Thymus (tissue), 14 donors: ENCODE measurements at places on chromosomes 5 and 9. TPM values are rescaled to one million over a fixed set of nuclear protein-coding genes. Genes with fewer than 3 reads are reported as not detected.

ARHGEF37 gene
- 1.1 TPM for total RNA-seq

KCNIP1 gene
- 0.09 TPM for total RNA-seq

BRINP1 gene
- 1.2 TPM for total RNA-seq

FRMD3 gene
- total RNA-seq = 0.94 TPM

CARD9 gene
- 2.8 TPM for total RNA-seq

GRCh38 chr5:150377964-150378694 lies 20.6 kb downstream of the TCOF1 start:
- no peak overlapping the region for H3K27ac ChIP-seq
- no peak for DNase-seq
- H3K27me3 ChIP-seq = no peaks in the 10 kb centered on the region
- H3K4me3 ChIP-seq = no peak overlapping the region
- H3K4me1 ChIP-seq = peaks cover 8% of the 10 kb centered on the region

DNA sequence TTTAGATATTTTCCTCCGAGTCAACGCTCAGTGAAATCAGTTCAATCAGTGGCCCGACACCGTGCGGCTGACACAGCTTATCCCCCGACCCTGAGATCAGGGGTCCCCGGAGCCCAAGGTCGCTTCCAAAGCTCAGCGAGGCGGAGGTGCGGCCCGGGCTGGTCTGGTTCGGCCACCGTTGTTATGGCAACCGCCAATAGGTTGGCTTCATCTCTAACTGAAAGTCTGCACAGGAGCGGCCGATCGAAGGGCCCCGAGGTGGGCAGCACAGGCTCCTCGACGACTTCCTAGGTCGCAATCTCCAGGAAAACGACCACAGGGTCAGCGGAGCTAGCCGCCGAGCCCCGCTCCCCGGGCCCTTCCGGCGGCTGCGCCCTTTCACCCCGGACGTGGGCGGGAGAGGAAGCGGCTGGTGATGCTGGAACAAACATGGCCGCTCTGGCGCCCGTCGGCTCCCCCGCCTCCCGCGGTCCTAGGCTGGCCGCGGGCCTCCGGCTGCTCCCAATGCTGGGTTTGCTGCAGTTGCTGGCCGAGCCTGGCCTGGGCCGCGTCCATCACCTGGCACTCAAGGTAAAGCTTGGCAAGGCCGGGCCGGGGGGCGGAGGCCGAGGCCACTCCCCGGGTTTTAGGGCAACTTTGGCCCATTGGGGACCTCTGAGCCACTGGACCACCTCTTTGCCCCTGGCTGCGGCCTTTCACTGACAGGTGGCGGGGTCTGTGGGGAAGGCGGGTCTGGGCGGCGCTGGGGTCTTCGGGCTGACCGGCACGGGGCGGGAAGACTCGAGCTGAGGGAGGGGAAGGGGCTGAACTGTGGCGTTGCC lies at the start of gene GPR107:
Gene GPR107 (plus strand): TSS at position 403 of the 821 bp plus-strand sequence. CDS start 27 bp downstream, at position 430.
- peaks cover 20% of the 10 kb centered on the region for H3K4me1 ChIP-seq
- H3K36me3 ChIP-seq = peaks cover 1% of the 10 kb centered on the region
- no peak for DNase-seq
- peak within 1 kb of the TSS; percentile 65 for H3K4me3 ChIP-seq

DNA sequence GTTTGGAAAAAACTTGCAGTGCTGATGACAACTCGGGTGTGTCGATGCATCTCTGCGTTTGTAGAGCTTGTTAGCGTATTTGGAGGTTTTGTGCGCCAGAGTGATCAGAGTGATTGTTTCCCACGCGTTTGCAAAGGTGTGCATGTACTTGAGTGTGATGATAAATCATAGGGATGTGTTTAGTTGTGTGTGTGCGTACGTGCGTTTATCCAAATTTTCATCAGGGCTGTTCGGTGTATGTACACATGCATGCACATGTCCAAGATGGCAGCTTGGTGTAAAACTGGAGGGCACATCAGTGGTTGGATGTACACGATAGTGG lies 248 bp upstream of the C1QTNF2 start:
- H3K4me1 ChIP-seq = peaks cover 8% of the 10 kb centered on the region
- peaks cover 15% of the 10 kb centered on the region for H3K27me3 ChIP-seq
- H3K36me3 ChIP-seq = no peaks in the 10 kb centered on the region
- peak overlapping the region; percentile 19 for H3K4me3 ChIP-seq

DNA sequence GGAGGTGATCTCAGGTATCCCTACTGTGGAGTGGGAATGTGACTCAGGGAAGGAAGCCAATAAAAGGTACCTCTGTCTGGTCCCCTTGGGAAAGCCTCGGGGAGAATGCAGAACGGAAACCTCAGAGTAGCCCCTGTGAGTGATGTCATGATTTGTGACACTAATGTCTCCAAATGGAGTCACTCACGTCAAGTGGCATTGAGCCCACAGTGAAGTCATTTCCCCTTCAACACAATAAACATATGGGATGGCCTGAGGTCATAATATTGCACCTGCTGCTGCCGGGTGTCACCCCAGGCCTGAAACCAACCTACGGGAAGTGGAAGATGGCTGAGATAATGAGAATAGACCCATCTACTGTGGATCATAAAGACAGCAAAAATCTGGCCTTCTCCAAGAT lies 75.9 kb upstream of the GOLM1 start:
- DNase-seq = no peak
- no peaks in the 10 kb centered on the region for H3K4me1 ChIP-seq
- no peak overlapping the region for H3K4me3 ChIP-seq

DNA sequence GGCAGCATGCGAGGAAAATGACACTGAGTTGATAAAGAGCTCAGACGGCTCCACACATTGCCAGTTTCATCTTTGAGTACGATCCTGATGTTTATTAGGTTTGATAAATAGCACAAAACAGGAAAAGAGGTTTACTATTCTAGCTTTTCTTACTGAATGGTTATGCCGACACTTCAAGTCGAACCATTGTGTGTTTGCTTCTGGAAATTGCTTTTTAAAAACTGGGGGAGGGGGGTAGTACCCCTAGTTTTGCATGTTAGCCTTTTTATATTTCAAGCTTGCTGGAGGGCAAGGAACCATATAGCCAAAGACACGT lies 5.2 kb downstream of the PTCH1 start:
- DNase-seq = peak; percentile 53
- no peaks in the 10 kb centered on the region for H3K36me3 ChIP-seq
- peak overlapping the region; percentile 45 for H3K4me3 ChIP-seq
- H3K4me1 ChIP-seq = peaks cover 53% of the 10 kb centered on the region
- H3K27me3 ChIP-seq = peaks cover 91% of the 10 kb centered on the region

- DNase-seq = no peak
- H3K27ac ChIP-seq = no peak overlapping the region
- no peak overlapping the region for H3K4me3 ChIP-seq
- no peaks in the 10 kb centered on the region for H3K27me3 ChIP-seq
- H3K36me3 ChIP-seq = no peaks in the 10 kb centered on the region
- no peaks in the 10 kb centered on the region for H3K4me1 ChIP-seq
Observed at GRCh38 chr5:179231309-179231708, 114.0 kb downstream of the ADAMTS2 start.

- H3K4me3 ChIP-seq = no peak overlapping the region
- DNase-seq = no peak
Observed at GRCh38 chr5:59725392-59725767, 168.1 kb downstream of the PDE4D start.

DNA sequence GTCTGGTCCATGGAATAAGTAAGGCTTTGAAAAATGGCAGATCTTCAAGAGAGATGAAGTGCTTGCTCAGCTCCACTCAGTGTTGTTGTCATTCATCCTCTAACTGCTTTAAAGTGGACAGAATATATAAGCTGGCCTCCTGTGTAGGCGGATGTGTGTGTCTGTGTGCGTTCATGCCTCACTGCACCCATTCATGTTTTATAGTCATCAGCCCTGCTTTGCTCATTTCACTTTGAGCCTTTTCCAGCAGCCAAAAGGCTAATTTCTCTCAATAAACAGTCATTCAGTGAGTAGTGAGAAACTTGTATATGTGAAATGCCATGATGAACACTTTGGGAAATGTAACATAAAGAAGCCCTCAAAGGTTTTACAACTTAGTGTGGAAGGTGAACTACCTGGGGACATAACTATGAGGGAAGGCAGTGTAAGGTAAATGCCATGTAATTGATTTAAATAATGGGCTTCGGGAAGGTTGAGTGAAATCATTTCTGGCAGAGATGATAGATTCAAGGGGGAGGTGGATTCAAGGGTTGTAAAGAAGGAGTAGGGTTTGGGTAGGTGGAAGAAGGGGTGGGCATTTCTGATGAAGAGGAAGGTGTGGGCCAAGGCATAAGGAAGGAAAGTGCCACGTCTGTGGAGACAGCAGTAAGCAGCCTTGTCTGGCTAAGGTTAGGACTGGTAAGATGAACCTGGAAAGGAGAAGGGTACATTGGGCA lies 15.7 kb downstream of the TTC23L start:
- no peak overlapping the region for H3K4me3 ChIP-seq
- H3K4me1 ChIP-seq = no peaks in the 10 kb centered on the region
- no peaks in the 10 kb centered on the region for H3K36me3 ChIP-seq

- peak; percentile 41 for DNase-seq
- no peak overlapping the region for H3K4me3 ChIP-seq
- H3K36me3 ChIP-seq = no peaks in the 10 kb centered on the region
- H3K4me1 ChIP-seq = peaks cover 54% of the 10 kb centered on the region
Observed at GRCh38 chr9:4555236-4555635, 65.0 kb downstream of the SLC1A1 start.
